ENCODE measurements at places on chromosomes 4 and X.
A peak's percentile ranks its signal among the peaks of the same experiment; 100 is the strongest.

DNA sequence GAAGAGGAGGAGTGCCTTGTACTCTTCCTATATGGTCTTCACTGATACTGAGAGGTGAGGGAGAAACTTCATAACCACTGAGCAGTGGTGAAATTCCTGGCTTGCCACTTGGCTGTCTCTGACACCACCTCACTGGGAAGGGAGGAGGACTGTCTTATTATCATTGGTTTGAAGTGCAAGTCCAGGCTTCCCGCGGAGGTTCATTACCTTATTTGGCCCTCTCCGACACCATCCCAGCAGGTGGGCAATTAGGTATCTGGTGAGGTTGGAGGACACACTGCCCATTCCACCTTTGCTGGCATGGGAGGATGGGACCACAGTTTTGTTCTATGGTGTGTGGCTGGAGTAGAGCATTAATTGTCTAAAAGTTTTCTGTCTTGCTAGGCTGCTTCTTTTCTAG lies 206.1 kb downstream of the LHFPL1 start:
- DNase-seq, result no peak

DNA sequence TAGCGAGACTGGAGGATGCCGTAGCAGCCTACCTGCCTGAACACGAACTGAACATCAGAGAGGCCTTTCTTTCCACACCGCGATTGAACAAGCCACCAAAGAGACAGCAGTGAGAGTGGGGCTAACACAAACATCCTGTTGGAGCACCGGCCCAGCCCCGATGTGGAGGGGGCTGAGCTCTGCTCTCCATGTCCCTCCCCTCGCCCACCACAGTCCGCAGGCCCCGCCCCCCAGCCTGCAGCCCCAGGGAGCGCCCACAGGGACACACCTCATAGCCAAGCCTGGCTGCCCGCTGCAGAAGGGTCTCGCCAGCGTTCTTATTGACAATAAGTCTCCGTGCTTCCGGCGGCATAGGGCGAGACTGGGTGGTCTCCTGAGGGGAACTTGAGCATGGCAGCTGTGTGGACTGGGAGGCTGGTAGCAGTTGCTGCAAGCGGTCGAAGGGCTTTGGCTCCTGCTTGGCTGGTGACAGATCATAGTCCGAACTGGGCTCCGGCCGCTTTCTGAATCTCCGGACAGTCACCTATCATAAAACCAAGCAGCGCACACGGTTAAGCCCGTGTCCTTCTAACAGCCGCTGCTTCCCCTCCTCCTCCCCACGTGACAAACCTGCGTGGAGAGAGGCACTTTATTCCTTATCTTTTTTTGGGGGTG lies 35.8 kb downstream of the BCOR start:
- no peak for DNase-seq

DNA sequence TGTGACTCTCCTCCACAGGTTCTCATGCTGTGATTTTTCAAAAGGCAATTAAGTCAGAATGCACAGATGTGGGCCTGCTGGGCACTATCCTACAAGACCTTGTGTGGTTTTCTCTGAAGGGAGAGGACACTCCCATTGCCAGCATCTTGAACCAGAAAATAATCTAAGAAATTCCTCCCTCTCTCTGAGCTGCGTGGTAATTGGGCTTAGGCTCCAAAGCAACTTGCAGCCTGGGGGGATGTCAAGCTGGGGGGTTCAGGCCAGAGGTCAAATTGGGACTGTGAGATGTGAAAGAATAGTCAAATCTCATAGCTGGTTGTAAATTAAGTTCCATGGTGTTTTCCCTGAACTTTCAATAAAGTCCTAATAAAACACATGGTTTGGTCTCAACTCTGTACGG lies 350.6 kb upstream of the SLC7A11 start:
- no peak for DNase-seq

- no peak for DNase-seq
Observed at GRCh38 chr4:47510506-47511143, 25.6 kb downstream of the ATP10D start.

GRCh38 chr4:151667048-151667447 lies 93.8 kb downstream of the GATB start:
- DNase-seq, result no peak

DNA sequence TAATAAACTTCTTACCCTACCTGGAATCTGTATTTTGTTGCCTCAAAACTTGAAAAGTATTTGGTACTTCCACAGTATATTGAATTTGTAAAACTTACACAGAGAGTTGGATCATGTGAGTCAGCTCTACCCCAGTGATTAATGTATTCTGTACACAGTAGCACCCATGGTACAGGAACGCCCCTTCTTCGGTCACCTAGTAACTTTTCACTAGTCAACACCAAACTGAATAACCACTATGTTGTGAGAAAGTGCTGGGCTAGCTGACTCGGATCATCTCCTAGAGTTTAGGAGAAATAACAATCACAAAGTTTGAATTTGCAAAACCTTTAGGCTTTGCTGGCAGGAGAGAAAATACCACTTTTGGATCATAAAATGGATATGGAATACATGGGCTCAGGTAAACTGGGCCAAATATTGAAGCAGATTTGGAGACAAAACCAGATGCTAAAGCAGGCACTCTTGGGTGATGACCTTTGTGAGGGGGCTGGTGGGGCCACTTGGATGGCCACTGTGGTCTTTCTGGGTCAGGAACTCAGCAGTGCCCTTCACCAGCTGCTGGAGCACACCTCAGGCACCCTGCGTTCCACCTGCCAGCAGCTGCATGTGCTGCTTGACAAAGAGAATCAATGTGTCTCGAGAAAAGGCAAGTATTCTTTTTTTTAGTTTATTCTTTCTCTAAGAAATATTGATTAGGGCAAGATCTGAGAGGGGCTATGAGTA lies at the start of gene DTHD1:
Gene DTHD1 (plus strand): TSS at position 233 of the 723 bp plus-strand sequence. CDS start 143 bp downstream, at position 376.
- DNase-seq, result no peak

DNA sequence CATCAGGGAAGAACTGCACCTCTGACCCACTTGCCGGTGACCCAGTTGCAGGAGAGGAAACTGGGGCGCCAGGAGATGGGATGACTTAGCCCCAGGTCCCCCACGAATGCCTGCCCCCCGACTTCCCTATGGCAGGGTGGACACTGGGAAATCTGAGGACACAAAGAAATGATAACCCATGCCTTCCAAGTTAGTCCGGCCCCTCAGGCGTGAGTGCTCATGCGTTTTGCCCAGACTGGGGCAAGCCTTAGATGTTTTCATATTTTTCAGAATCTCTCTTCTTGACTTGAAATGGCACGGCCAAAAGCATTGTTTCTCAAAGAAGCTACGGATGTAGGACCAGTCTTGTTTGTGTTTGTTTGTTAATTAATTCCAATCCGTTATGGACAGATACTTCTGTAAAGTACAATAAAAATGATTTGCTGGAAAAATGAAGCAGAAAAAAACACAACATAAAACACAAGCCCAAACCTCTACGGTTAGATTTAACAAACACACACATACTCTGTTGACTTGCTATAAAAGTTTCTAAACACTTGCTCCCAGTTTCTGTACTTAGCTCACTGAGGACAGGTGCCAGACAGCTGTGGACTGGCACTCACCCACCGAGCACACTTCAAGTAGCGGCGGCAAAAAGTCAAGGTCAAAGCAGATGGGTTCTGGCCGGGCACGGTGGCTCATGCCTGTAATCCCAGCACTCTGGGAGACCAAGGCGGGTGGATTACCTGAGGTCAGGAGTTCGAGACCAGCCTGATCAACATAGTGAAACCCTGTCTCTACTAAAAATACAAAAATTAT lies 341.5 kb downstream of the BCOR start:
- DNase-seq, result no peak

DNA sequence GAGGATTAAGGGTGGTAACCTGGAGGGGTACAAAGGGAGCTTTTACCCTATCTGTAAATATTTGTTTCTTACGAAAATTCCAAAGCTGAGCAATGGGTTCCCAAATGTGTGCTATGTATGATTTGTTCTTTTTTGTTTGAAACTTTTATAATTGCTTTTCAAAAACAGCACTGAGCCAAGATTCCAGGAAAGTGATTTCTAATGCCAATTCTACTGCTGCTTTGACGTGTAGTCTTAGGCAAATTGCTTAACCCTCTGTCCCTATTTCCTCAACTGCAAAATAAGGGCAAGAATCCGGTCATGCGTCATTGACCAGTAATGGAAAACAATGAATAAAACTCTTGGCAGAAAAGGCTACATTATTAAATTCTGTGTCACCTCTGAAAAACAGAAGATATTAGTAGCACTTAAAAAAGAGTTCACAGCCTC lies 454.7 kb downstream of the IL15 start:
- DNase-seq, result no peak

- DNase-seq, result no peak
Observed at GRCh38 chr4:163470391-163470790, 3.2 kb downstream of the TKTL2 start.

- DNase-seq, result no peak
Observed at GRCh38 chr4:1489639-1489995, 83.4 kb upstream of the NKX1-1 start.

DNA sequence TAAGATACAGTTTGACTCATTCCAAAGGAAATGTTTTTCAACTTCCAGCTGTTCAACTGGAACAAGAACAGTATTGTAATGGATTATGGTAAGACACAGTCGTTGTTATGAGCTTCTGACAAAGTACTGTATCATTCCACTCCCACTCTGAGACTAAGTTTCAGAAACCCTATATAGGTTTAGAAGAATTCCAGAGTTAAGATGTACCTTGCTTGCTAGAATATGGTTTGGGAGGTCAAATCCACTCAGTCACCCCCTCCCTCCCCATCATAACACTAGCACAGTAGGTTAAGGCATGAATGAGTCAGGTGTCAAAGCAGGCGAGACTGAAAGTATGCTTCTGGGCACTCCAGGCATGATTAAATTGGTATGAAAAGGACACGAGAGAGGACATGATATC lies 339.7 kb downstream of the DMD start:
- DNase-seq, result no peak

- DNase-seq, result no peak
Observed at GRCh38 chr4:184252136-184253071, 34.7 kb upstream of the ENPP6 start.

DNA sequence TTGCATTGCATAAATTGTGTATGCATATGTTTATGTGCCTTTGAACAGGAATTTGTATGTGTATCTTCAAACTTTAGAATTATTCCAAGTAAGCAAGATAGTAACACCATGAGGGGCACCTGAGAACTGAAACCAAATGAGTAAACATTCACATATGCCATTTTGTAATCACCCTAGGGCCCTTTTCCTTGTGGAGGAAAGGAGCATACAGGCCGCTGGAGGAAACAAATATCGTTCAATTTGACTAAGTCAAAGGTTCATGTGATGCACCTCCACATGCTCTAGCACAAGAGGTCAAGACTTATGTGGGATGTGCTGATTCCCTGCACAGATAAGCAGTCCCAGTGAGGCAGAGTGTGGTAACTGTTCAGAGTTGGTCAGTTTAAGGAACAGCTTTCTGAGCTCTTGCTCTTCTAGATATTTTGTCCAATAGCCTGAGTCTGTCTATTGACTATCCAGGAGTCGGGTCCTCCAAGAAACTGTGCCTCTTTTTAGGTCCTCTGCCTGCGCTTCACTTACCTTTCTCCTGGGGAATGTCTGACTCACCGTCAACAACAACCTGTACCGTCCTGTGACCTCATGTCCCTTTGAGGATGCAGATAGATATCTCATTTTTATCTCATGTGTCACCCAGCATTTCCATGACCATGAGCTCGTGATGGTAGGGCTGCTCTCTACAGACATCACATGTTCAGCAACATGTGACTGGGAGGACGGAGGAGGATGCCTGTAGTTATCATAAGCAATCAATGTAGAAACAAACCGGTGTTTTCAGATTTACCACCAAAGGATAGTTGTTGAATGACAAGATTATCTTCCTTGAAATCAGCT lies 196.9 kb downstream of the NWD2 start:
- DNase-seq, result no peak

DNA sequence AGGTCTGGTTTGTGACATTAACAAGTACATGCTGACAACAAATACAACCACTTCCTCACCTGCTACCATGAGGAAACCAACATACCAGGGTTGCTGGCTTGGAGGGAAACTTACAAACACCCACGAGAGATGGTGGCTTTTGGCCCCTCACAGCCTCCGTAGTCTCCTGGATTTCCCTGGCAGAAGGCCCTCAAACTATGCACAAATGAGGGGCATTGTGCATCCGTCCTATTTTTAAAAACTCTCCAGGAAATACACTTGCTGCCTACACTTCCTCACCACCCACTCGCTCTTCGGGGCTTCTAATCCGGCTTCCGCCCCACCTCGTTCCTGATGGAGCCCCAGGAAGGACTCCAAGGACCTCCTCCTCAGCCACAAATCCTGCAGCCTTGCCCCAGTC lies 355.0 kb upstream of the GATB start:
- DNase-seq, result peak; percentile 16

- DNase-seq, result no peak
Observed at GRCh38 chrX:111560801-111561200, 49.4 kb downstream of the SERTM2 start.

GRCh38 chr4:25750874-25751273 lies 95.2 kb downstream of the SLC34A2 start:
- DNase-seq, result no peak

- peak; percentile 33 for DNase-seq
Observed at GRCh38 chr4:47913861-47914219, 543 bp downstream of the NFXL1 start.

DNA sequence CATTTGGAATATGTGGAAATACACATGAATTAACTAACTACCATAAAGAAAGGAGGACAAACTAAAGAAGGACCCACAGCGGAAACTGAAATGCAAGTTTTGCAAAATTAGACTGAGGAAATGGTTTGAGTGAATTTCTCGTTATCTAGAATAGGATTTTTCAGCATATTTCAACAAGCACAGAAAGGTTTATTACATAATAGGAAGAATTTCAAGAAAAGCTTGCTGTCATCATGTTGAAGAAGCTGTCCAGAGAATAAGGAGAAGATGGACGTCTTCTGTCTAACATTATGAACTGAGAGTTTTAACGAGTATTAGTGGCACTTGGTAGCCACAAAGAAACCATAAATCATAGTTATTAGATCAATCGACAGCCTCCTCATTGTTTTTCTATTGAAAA lies 45.0 kb downstream of the TEC start:
- DNase-seq, result no peak

GRCh38 chrX:107146670-107147069 lies 28.0 kb upstream of the RBM41 start:
- no peak for DNase-seq
